ENCODE measurements at places on chromosomes 16 and 17.

DNA sequence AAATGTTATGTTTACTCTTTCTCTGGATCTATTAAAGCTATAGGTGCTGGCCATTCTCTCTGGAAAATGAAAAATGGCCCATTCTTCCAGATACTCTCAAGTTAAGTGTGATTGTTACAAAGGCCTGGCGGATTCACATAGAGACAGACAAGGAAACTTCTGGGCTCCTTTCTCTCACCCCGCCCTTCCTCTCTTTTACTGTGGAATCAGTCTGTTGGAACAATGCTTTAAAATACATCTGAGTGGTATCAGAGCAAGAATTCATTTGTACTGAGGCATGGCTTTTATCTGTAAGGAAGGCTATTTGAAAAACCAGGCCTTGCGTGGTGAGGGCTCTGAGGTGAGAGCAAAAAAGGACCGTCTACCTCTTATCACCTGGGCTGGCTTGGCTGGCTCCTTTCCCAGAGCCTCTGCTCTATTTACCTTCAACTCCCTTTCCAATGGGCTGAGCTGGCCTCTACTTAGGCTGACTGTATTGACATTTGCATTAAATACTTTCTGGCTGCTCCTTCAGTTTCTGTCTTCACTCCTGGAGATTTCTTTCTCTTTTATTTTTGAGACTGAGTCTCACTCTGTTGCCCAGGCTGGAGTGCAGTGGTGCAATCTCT is 274.0 kb downstream of the PHKB start:
- DNase-seq, result no peak

- peak; percentile 30 for DNase-seq
Observed at GRCh38 chr17:63774969-63775265, 947 bp downstream of the DDX42 start.

DNA sequence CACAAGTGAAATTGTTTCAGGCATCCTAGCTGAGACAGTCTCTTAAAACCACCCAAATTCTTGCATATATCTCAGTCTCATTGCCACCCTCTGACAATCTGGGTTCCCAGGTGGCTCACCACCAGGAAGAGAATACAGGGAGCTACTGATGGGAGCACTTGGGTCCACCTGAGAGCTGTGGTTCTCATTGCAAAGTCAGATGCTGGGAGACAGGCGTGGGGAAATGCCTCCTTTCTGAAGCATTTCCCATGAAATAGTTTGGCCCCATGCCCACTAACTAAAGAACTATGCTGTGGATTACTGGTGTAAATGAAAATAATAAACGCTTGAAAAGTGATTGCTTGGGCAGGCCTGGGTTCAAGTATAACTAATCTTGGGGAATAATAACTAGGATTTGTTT is 70.3 kb downstream of the CMC2 start:
- peak; percentile 78 for DNase-seq

GRCh38 chr16:50336884-50337283 is 31.9 kb downstream of the BRD7 start:
- no peak for DNase-seq

DNA sequence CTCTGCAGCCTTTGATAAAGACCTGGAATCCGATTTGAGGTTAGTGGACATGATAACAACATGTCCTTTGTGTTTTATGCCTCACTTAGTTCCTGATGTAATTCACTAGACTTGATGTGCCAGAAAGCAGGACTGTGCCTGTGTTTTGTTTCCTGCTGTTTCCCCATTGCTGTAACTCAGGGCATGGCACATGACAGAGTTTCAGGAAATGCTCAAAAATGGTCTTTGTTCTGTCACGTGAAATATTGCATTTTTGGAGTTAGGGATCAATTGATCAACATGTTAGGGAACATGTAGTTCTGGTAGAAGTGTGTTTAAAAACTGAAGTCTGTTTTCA is 32.8 kb downstream of the DHX38 start:
- DNase-seq, result no peak

- no peak for DNase-seq
Observed at GRCh38 chr16:22328081-22328725, 31.0 kb downstream of the POLR3E start.

- no peak for DNase-seq
Observed at GRCh38 chr16:78490847-78491246, 391.4 kb downstream of the WWOX start.

DNA sequence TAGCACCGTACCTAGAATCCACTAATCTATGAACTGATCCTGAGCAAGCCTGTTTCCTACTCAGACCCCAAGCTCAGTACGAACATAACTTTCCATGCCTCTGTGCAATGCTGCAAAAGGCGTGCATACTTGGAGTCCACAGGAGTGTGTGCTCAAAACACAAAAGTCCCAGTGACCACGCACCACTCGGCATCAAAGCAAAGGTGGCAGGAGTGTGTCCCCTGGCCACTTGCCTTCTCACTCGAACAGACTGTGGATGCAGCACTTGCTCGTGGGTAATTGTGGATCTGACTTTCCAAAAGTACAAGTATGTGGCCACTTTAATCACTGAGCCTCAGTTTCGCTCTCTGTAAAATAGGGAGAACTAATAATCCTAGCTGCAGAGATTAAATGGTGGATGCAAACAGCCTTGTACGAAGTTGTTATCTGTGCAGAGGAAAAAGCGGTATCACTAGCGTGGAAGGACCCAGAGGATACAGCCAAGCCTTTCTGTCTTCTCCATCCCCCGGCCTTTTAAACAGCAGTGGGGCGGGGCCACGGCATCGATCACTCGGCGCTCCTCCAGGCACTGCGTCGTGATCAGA is 311 bp upstream of the KDM8 start:
- no peak for DNase-seq

DNA sequence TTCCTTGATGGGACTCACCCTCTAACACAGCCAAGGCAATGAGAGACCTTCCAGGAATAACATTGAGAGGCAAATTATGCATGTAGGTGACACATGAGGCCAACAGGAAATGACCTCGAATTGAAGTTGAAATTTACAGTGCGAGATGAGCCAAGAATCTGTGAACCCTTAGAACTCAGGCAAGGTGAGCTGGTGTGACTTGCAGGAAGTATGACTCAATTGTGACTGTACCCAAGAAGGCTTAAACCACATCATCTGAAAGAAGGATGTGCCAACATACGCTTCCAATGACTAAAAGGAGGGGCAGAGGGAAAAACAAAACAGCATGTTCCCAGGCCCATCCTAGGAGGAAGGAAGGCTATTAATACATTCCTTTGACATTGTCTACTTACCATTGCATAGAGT is 44.8 kb downstream of the PITPNC1 start:
- peak; percentile 85 for DNase-seq

- no peak for DNase-seq
Observed at GRCh38 chr17:33929181-33929724, 325.8 kb upstream of the CCL2 start.

DNA sequence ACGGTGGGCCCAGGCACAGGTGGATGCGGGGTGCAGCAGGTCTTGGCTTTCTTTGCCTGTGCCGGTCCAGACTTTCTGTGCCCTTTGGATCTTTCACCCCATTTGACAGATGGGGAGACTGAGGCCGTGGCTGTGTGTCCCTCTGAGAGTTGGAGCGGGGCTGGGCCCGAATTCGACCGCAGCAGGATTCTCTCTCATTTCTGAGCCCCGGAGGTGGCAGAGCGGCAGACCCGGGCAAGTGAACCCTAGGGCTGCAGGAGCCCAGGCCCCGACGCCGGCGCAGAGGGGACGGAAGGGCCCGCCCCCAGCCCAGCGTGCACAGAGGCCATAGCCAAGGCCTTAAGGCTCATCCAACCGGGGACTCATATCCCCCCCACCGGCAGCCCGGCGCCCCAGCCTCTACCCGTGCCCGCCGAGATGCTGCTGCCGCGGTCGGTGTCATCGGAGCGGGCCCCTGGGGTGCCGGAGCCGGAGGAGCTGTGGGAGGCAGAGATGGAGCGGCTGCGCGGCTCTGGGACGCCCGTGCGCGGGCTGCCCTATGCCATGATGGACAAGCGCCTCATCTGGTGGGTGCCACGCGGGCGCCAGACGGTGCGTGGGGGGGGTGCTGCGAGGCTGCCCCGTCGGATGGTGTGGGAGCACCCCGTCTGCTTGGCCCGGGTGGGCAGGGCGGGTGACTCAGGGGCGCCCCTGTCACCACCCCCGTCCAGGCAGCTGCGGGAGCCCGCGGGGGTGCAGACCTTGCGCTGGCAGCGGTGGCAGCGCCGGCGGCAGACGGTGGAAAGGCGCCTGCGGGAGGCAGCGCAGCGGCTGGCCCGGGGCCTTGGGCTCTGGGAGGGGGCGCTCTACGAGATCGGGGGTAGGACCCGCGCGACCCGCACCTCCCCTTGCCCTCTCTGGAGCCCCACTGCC is 857 bp downstream of the TMC8 start:
- DNase-seq, result no peak

GRCh38 chr17:37759014-37759637 is 14.3 kb upstream of the HNF1B start:
- no peak for DNase-seq

GRCh38 chr16:22300427-22301071 is 3.3 kb downstream of the POLR3E start:
- peak; percentile 68 for DNase-seq

GRCh38 chr17:1928976-1929375 is 96.2 kb downstream of the RTN4RL1 start:
- DNase-seq, result no peak

- DNase-seq, result no peak
Observed at GRCh38 chr16:57572978-57573728, 30.7 kb downstream of the ADGRG5 start.

GRCh38 chr16:15682105-15682570 is 32.1 kb downstream of the NDE1 start:
- DNase-seq, result peak; percentile 81

DNA sequence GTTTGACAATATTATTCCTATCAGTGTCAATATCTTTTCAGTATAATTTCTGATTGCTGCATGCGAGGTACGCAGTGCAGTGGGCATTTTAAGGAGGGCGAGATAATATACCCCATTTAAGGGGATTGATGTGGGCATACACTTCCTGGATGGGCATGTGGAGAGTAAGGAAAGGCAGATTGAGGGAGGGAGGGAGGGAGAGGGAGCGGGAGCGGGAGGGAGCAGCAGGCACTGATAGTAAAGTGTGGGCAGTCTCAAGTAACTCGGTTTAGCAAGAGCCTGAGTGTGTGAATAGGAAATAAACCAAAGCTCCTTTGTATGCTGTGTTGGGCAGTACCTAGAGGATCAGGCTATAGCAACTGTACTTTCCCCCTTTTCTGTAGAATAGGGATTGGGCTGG is 5.1 kb downstream of the BPTF start:
- peak; percentile 23 for DNase-seq

GRCh38 chr17:50044483-50044882 is 11.4 kb upstream of the ITGA3 start:
- DNase-seq, result no peak

- DNase-seq, result no peak
Observed at GRCh38 chr16:71259086-71259485, 28.6 kb upstream of the HYDIN start.

- peak; percentile 28 for DNase-seq
Observed at GRCh38 chr16:10625595-10626357, 45.4 kb upstream of the EMP2 start.

- peak; percentile 48 for DNase-seq
Observed at GRCh38 chr17:83080858-83081683, 1.7 kb downstream of the METRNL start.

DNA sequence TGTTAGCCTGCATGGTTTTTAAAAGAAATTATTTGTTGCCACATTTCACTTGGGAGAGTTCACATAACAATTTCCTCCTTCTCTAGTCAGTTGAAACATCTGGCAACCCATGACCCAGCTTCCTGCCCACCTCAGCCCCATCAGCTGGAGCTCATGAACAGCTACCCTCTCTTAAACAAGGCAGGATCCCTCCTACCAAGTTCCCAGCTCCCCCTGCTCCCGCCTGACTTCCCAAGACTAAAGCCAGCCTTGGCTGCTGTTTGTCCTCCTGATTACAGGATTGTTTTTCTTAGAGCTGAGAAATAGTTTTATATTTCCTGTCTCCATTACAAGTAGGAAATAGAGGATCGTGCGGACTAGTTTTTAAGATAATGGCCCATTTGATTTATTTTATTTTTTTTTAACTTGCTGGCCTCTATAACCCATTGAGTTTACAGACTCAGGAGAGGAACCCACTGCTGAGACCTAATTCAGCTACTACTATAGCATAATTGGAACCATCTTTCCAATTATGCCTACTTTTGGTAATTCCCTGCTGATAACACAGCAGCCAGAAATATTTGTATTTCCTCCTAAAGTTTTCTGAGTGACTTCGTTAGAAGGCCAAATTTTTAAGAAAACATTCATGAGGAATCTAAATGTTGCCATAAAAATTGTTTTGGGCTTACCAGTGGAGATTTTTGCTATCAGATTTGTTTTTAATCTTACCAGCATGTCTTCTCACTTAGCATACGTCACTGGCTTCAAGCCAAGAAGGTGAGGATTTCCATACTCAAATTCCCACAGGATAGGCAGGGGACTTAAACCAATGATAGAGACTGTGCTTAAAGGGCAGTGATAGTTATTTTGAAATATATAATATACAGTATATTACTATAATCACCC is 90.0 kb downstream of the ELAC2 start:
- peak; percentile 54 for DNase-seq

DNA sequence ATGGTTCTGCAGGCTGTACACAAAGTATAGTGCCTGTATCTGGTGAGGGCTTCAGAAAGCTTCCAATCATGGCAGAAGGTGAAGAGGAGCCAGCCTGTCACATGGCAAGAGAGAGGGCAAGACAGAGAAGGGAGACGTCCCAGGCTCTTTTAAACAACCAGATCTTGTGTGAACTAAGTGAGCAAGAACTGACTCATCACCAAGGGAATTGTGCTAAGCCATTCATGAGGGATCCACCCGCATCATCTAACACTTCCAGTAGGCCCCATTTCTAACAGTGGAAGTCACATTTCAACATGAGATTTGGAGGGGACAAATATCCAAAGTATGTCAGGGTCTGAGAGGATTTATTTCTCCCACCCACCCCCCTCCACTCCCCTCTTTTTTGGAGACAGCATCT is 56.2 kb upstream of the ELAC2 start:
- peak; percentile 21 for DNase-seq

DNA sequence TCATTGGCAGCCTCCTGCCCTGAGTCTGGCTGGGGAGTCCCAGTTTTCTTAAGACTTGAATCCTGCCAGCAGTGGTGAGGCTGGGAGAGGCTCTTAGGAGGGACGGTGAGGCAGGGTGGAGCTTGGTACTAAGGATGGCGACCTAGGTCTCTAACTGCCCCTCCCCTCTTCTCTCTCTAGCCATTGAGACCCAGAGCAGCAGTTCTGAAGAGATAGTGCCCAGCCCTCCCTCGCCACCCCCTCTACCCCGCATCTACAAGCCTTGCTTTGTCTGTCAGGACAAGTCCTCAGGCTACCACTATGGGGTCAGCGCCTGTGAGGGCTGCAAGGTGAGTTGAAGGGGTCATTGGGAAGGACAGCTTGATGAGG is 16.4 kb downstream of the GJD3 start:
- DNase-seq, result no peak
